ENCODE measurements at places on chromosomes 16 and 17.

- no peak for DNase-seq
Observed at GRCh38 chr17:2822358-2822757, 26.1 kb downstream of the RAP1GAP2 start.

GRCh38 chr17:27986805-27987684 is 55.4 kb upstream of the NLK start:
- no peak for DNase-seq

- DNase-seq, result no peak
Observed at GRCh38 chr17:21201874-21202273, 12.1 kb downstream of the TMEM11 start.

- DNase-seq, result no peak
Observed at GRCh38 chr16:24372824-24373223, 116.7 kb downstream of the CACNG3 start.

DNA sequence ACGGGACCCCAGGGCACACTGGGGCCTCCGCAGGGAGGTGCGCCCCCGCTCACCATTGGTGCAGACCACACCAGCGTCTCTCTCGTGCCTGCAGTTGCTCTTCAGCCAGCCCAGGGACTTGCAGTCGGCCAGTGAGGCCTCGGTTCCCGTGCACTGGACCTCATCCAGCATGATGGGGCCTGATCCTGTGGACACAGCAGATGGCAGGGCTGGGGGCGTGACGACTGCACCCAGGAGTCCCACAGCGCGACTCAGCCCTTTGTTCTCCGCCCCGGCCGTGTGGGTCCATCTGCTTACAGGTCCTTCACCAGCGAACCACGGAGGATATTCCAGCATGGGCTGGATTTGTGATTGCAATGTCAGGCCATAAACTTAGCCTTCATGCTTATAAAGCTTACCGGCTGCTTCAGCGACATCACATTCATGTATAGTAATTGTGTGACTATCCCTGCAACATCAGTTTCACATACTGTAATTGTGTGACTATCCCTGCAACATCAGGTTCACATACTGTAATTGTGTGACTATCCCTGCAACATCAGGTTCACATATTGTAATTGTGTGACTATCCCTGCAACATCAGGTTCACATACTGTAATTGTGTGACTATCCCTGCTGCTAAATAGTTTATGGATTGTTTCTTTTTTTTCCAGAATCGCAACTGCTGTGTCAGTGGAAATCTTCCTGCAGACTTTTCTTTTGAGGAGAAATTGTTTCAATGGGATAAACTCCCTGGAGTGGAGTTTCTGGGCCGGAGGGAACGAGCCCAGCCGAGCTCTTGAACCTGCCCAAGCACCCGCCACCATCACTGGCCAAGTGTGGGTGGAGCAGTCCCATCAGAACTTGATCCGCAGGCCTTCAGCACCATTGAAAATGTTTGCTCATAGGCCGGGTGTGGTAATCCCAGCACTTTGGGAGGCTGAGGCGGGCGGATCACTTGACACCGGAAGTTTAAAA is 4.8 kb downstream of the LGALS3BP start:
- DNase-seq, result peak; percentile 45

DNA sequence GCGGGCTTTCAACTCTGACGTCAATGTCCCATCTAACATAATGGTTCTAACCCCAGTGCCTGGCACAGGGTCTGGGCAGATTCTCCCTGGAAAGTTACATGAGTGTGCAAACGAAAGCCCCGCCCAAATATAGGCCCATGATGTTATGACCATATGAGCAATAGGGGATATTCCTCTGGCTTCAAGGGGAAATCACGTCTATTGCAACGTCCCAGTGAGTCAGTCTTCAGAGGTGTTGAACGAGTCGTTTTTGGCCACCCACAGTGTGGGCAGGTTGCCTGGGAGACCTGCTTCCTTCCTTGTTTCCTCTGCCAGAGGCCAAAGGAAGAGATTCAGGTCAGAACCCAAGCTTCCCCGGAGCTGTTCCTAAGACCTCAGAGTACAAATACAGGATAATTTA is 30.3 kb downstream of the PIK3R5 start:
- no peak for DNase-seq

All from frontal cortex (tissue), 4 donors.